KBM-7 (cell line): ENCODE measurements at places on chromosomes 13 and 19.

GRCh38 chr19:41456342-41456918, 13.5 kb downstream of the ERICH4 start:
- no peak for DNase-seq

DNA sequence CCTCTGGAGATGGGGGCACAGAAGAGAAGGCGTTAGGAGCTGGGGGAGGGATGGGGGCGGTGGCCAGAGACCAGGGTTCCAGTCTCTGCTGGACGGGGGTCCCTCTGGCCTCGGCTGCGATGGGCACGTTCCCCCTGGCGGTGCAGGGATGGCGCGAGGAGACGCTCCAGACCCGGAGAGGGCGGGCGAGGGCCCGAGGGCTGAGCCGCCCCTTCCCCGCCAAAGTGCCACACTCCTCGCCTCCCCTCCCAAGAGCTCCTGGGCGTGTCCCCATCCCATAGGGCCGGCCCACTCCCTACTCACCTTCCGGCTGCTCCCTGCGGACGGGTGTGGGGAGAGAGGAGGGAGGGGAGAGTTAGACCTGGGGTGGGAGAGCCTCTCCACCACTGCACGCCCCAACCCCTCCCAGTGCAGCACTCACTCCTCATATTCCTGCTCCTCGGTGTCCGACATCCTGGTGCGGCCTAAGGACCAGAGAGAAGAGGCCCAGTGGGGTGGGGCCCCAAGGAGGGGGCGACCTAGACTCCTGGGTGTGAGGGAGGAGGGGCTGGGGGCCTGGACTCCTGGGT, 2.2 kb downstream of the TNNT1 start:
- DNase-seq = peak; percentile 48

DNA sequence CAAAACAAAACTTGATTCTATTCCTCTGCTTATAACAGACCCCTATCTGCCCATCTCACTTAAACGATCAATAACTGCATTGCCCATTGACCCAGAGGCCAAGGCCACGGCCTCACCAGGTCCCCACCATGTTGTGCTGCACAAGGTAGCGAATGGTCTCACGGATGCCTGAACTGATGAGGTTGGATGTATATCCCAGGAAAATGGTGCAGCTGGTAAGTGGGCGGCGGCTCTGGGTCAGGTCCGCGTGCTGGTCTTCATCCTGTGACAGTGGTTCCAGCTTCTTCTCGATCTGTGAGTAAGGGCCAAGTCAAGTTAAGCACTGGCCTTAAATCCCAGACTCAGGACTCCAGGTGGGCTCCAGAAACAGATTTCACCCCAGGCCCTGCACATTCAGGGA, 1.6 kb downstream of the DHPS start:
- no peak for DNase-seq

GRCh38 chr13:111116856-111117255, 1.7 kb downstream of the ARHGEF7 start:
- no peak for DNase-seq
